ENCODE measurements at places on chromosomes 2 and 18. TPM values are rescaled to one million over a fixed set of nuclear protein-coding genes. Genes with fewer than 3 reads are reported as not detected.

The CAD gene
- total RNA-seq = 28.8 TPM

The XDH gene
- 0.27 TPM for total RNA-seq

The OTX1 gene
- 0.27 TPM for total RNA-seq

The CAB39 gene
- 78.7 TPM for total RNA-seq

The VWC2L gene
- not detected for total RNA-seq

The RNF125 gene
- 8.1 TPM for total RNA-seq

The TUBA3E gene
- not detected for total RNA-seq

The LGALSL gene
- total RNA-seq = 30.8 TPM

The GPATCH11 gene
- 10.8 TPM for total RNA-seq

The LNPK gene
- total RNA-seq = 32.3 TPM

The CTNNA2 gene
- not detected for total RNA-seq

The NYAP2 gene
- 1.1 TPM for total RNA-seq

The GNAL gene
- total RNA-seq = 5.6 TPM

DNA sequence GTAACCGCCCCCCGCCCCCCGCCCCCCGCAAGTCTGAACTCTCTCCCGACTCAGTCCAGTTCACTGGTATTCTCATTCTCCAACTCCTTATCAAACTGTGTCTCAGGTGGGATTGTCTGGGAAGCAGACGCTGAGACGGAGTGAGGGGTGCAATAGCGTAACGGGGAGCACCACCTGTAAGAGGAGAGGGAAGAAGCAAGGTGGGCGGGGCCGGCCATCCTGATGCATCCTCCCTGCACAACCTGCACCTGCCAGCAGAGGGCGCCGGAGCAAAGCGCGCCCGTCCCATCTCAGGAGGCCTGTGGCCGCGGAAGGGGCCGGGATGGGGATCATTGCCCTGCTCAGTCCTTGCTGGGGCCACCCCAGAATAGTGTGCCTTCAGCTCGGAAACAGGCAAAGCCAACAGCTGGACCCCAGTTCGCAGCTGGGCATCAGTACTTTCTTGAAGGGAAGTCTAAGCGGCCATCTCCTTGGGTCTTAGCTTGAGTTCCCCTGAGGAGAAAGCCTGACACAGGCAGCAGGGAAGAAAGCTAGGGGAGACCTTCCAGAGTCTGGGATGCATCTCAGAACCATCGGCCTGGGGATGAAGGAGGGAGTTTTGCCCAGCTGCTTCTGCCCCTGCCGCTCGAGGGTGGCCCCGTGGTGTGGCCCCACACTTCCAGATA, 208.0 kb downstream of the TFCP2L1 start:
- no peaks in the 10 kb centered on the region for H3K36me3 ChIP-seq
- peaks cover 43% of the 10 kb centered on the region for H3K27me3 ChIP-seq
- peak; percentile 86 for DNase-seq
- no peaks in the 10 kb centered on the region for H3K4me1 ChIP-seq
- no peak overlapping the region for H3K4me3 ChIP-seq

GRCh38 chr2:58435246-58435645, 194.1 kb upstream of the FANCL start:
- H3K27me3 ChIP-seq = no peaks in the 10 kb centered on the region
- H3K4me3 ChIP-seq = no peak overlapping the region
- H3K4me1 ChIP-seq = no peaks in the 10 kb centered on the region
- H3K27ac ChIP-seq = no peak overlapping the region
- no peak for DNase-seq
- no peaks in the 10 kb centered on the region for H3K36me3 ChIP-seq

GRCh38 chr2:135317375-135317774, 213.6 kb downstream of the ZRANB3 start:
- H3K4me3 ChIP-seq = no peak overlapping the region
- no peaks in the 10 kb centered on the region for H3K36me3 ChIP-seq

GRCh38 chr2:64720535-64721319, 67.0 kb upstream of the SERTAD2 start:
- H3K27me3 ChIP-seq = no peaks in the 10 kb centered on the region
- no peak overlapping the region for H3K4me3 ChIP-seq
- H3K27ac ChIP-seq = no peak overlapping the region
- DNase-seq = no peak
- H3K4me1 ChIP-seq = no peaks in the 10 kb centered on the region

DNA sequence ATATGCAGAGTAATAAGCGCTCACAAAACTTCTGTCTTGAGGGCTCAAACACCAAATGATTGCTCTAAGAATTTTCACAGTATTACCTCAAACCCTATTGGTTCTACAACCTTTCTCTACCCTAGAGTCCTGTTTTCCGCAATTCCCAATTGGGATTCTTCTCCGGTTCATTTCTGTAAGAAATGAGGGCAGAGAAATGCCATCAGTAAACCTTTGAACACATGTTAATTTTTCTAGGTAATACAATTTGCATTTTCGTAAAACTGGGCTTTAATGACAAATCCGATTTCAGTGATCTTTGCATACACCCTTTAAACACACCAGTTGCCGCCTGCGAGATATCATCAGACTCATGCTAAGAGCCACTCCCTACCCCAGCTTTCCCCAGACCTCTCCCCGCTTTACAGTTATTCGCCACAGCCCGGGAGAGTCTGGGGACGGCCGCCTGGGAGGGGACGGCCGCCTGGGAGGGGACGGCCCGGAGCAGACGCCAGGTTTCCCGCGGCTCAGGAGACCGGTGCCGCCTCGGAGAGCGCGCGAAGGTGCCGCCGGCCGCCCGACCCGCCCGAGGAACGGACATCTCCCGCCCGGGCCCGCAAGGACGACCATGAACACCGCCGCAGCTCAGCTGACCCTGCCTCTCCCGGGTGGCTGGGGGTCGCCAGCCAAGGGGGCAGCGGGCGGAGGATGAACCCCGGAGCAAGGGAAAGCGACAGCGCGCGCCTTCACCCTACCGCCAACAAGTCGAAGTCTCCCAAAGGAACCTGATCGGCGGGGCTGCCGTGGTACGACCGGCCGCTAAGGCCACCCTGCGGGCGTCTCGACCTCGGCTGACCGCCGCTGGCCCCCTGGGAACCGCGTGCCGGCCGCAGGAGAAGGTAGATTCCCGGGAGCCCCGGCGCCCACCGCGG, 463 bp downstream of the SMC6 start:
- H3K27me3 ChIP-seq = no peaks in the 10 kb centered on the region
- H3K27ac ChIP-seq = peak overlapping the region; percentile 97
- no peaks in the 10 kb centered on the region for H3K36me3 ChIP-seq
- H3K4me3 ChIP-seq = peak overlapping the region; percentile 91
- peak; percentile 75 for DNase-seq

GRCh38 chr18:34990597-34990996, 50.6 kb upstream of the MAPRE2 start:
- no peaks in the 10 kb centered on the region for H3K4me1 ChIP-seq
- H3K27ac ChIP-seq = no peak overlapping the region
- no peak overlapping the region for H3K4me3 ChIP-seq
- no peaks in the 10 kb centered on the region for H3K36me3 ChIP-seq
- no peak for DNase-seq
- no peaks in the 10 kb centered on the region for H3K27me3 ChIP-seq

GRCh38 chr18:76445275-76445674, 49.8 kb downstream of the ZNF516 start:
- peaks cover 25% of the 10 kb centered on the region for H3K36me3 ChIP-seq
- DNase-seq = no peak
- no peak overlapping the region for H3K4me3 ChIP-seq
- no peaks in the 10 kb centered on the region for H3K27me3 ChIP-seq
- H3K27ac ChIP-seq = no peak overlapping the region

DNA sequence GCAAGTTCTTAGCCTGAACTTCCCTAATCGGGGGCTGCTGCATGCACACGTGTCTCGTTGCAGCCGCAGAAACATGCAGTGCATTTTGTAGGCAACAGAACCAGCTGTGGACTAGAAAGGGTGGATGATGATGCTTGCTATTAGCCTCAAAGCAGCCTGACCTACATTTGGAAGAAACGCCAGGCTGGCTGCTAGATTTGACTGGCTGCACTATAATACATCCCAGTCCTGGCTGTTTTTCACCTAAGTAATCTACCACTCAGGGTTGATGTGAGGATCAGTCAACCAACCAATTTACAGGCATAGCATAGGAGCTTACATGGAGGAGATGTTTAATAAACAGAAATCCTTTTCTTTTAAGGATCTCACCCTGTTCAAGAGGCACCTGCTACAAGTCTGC, 56.4 kb upstream of the SPP2 start:
- no peaks in the 10 kb centered on the region for H3K36me3 ChIP-seq
- H3K27ac ChIP-seq = no peak overlapping the region
- no peak overlapping the region for H3K4me3 ChIP-seq
- H3K27me3 ChIP-seq = peaks cover 3% of the 10 kb centered on the region
- no peak for DNase-seq

GRCh38 chr2:152335726-152336118, 748 bp downstream of the FMNL2 start:
- H3K4me1 ChIP-seq = peaks cover 26% of the 10 kb centered on the region
- no peaks in the 10 kb centered on the region for H3K36me3 ChIP-seq
- H3K27ac ChIP-seq = peak overlapping the region; percentile 81
- no peaks in the 10 kb centered on the region for H3K27me3 ChIP-seq
- H3K4me3 ChIP-seq = peak overlapping the region; percentile 93

DNA sequence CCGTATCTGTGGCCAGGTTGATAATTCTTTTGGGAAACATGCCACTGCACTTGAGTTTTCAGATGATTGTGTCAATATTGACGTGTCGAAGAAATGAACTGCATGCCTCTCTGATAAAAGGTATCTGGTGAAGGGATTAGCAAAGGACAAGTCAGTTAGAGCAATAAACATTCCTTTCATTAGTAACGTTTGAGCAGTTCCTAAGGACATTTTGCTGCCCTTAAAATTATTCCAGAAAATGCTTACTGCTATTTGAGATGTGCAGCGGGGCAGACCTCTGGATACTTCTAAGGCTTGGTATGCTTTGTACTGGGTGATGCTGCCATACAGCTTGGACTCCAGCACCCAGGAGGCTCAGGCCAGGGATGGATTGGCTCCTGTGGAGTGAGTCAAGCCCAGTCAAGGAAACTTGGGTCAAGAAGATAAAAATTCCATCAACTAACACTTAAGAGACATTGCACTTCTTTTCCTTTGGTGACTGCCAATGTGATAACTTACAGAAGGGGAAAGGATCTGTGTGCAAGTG, 166.7 kb downstream of the FHOD3 start:
- H3K36me3 ChIP-seq = no peaks in the 10 kb centered on the region

GRCh38 chr2:229133155-229133772, 137.8 kb downstream of the PID1 start:
- H3K4me1 ChIP-seq = no peaks in the 10 kb centered on the region
- no peaks in the 10 kb centered on the region for H3K36me3 ChIP-seq
- no peak overlapping the region for H3K4me3 ChIP-seq
- no peak for DNase-seq

DNA sequence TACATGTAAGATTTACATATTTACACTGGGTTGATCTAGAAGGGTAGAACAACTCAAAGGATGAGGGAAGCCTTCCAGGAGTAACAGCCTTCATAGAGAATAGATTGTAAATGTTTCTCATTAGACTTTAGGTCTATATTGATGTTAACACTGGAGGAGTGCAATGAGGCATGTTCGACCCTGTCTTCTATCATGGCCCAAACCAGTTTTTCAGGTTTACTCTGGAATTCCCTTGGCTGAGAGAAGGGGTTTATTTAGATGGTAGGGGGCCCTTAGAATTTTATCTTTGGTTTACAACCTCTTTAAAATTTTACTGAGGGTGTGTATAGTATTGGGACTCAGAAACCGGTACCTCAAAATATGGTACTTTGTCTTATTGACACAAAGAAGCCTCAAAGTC, 634.9 kb upstream of the PIK3C3 start:
- no peaks in the 10 kb centered on the region for H3K4me1 ChIP-seq
- DNase-seq = no peak
- no peak overlapping the region for H3K4me3 ChIP-seq

- no peaks in the 10 kb centered on the region for H3K4me1 ChIP-seq
- H3K27me3 ChIP-seq = no peaks in the 10 kb centered on the region
- no peak for DNase-seq
- H3K27ac ChIP-seq = no peak overlapping the region
Observed at GRCh38 chr2:203484266-203485112, 50.6 kb downstream of the RAPH1 start.

DNA sequence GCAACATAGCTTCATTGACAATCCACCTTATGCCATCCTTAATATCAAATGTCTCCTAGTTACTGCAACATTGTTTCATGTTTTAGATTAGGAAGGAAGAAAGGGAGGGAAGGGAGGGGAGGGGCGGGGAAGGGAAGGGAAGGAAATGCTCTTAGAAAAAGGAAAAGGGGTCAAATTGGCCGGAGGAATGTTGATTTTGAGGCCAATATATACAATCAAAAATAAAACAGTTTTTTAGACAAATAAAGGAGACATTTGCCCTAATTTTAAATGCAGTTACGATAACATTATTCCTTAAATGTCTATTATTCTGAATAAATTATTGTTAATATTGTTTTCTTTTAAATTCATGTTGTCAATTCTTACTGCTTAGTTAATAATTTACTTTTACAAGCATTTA, 33.5 kb upstream of the CALCRL start:
- H3K27ac ChIP-seq = no peak overlapping the region
- DNase-seq = no peak
- no peak overlapping the region for H3K4me3 ChIP-seq
- peaks cover 20% of the 10 kb centered on the region for H3K36me3 ChIP-seq
- H3K27me3 ChIP-seq = no peaks in the 10 kb centered on the region

GRCh38 chr2:197378494-197379307, 56.1 kb downstream of the SF3B1 start:
- H3K36me3 ChIP-seq = no peaks in the 10 kb centered on the region
- H3K27ac ChIP-seq = no peak overlapping the region
- H3K4me3 ChIP-seq = no peak overlapping the region
- no peaks in the 10 kb centered on the region for H3K4me1 ChIP-seq
- DNase-seq = no peak
- no peaks in the 10 kb centered on the region for H3K27me3 ChIP-seq

DNA sequence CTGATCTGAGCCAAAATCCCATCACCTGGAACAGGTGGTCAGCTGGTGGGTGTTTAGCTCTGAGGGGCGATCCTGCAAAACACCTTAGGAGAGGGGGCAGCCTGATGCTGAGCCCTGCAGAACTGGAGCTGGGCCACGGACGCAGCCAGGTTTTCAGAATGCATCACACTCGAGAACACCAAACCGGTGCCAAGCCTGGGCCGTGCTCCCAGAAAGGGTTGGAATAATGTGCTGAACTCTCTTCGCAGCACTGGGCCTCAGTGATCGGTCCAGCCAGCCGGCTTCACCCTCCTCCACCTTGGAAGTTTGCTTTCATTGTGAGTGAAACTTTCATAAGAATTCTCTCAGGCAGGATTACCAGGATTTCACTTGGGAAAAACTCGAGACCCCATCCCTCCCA, 56.5 kb upstream of the TTC39C start:
- no peak overlapping the region for H3K27ac ChIP-seq
- H3K27me3 ChIP-seq = no peaks in the 10 kb centered on the region
- no peaks in the 10 kb centered on the region for H3K36me3 ChIP-seq
- no peak for DNase-seq
- no peaks in the 10 kb centered on the region for H3K4me1 ChIP-seq

GRCh38 chr2:212141499-212141898, 397.1 kb downstream of the ERBB4 start:
- H3K27ac ChIP-seq = no peak overlapping the region
- no peaks in the 10 kb centered on the region for H3K4me1 ChIP-seq
- H3K4me3 ChIP-seq = no peak overlapping the region
- no peaks in the 10 kb centered on the region for H3K27me3 ChIP-seq

All from lower lobe of right lung (tissue), 2 donors.